ENCODE measurements at places on chromosomes 4 and X.

DNA sequence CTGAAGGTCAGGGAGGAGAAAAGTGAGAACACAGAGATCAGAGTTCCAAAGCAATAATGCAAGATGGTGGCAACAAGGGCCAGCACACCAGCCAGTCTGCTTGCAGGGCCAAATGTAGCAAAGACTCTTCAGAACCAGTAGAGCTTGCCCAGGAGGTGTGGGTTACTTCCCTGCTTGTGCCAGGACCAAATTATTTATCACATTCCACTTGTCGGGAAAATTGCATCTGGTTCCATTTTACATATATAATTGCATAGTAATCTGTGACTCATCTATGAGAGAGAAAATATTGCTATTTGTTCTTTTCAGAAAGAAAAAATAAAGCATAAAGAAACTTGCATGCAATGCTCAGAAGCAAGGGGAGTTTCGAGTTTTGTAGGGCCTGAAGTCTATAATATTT is 41.4 kb downstream of the MAML3 start:
- no peak for DNase-seq

GRCh38 chrX:124215786-124216185 is 116.7 kb upstream of the TEX13D start:
- no peak for DNase-seq

- DNase-seq, result no peak
Observed at GRCh38 chr4:42167709-42168108, 15.3 kb upstream of the BEND4 start.

DNA sequence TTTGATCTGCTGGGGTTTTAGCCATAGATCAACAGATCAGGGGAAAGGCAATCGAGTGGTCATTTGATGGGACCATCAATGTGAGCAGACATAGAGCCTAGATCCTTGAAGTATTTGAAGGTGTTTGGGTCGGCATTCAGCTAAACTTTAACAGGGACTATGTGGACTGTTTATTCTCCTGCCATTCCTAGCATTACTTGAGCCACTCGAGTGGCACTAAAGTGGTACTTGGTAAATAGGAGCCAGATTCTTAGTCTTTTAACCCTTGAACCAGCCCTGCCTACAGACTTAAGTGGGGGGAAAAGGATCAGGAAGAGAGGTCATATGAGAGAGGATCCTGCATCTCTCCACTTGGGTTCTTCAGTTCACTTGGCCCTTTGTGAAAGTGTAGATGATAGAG is 3.8 kb downstream of the MSN start:
- DNase-seq, result no peak

DNA sequence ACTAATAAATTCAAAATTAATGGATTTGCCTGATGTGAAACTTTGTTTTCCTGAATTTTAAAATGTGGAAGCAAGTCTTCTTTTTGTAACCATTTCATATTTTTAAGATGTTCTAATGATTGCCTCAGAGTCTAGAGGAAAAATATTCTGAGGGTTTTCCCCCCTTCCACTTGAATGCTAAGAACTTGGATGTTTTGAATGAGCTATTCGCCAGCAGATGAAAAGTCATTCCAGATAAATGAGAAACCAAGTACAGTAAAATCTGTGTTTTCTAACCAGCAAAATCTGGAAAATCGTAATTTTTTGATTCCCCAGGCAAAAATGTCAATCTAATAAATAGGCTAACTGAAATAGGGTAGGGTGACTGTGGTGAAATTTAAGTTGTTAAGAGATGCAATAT is 45.6 kb downstream of the SLIT2 start:
- no peak for DNase-seq

DNA sequence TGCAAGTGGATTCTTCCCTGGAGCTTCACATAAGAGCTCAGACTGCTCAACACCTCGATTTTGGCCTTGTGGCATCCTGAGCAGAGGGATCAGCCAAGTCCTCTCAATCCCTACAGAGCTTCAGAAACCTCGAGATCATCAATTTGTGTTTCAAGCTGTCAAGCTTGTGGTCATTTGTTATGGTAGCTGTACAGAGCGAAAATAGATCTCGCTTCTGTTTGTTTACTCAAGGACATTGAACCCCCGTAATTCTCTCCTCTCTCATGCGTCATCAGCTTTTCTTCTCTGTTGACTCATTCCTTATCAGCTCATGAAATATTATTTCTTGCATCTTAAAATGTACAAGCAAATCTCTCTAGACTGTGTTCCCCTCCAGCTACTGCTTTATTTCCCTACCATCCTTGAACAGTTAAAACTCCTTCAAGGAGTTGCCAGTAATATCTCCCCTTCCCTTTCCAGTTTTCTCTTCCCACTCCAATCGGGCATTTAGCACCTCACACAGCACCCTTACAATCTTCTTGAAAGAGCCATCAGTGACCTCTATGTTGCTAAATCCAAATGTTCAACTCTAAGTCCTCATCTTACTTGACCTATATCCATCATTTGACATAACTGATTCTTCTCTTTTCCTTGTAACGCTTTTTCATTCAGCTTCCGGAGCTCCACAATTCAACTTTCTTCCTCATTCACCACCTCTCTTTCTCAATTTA is 106.2 kb upstream of the FAT1 start:
- DNase-seq, result no peak

DNA sequence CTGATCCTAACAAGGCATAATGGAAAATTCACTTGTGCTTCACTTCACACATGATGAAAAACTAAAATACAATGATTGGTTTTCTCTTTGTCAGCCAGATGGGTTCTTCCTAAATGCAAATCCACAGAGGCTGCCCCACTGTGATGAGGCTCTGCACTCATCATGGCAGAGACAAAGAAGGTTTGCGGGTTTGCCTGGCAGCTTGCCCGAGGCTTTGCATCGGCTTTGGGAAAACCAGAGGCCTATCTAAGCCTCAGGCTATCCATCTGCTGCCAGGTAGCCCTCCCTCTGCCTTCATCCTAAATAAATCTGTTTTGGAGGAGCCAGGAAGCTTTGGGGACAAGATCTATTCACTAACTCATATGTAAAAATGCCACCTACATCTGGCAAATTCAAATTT is 244.2 kb downstream of the PACRGL start:
- DNase-seq, result no peak
